ENCODE measurements at places on chromosomes 4 and X.

DNA sequence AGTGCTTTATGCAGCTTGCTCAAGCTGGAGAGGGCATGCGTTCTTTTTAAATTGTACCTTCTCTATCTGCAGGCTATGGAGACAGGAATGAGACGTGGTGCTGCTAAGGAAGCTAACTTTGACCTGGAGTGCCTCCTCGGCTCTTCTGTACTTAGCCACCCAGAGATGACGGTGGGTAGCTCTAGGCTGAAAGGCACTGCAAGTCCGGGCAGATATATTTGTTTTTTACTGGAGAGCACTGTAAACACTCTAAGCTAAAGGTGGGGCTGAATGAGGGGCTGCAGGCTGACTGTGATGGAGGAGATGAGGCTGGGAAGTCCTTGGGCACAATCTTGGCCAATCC, 12.1 kb downstream of the ELF4 start:
- DNase-seq, result no peak

- DNase-seq, result no peak
Observed at GRCh38 chrX:1421433-1422134, 29.7 kb upstream of the SLC25A6 start.

DNA sequence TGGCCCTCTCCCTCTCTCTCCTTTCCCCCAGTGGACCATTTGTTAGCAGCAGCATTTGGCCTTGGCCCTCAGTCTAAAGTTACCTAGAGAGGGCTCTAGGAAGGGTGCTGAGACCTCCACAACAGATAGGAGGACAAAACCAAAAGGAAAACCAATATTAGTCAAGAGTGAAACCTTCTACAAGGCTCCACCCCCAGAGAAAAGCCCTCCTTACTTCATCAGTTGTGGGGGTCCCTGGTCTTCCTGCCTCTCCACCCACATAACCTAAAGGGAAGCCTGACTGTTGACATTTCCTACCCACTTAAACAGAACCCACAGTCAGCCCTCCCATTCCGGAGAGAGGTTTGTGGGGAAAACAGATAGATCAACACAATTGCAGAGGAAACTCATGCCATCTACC, 4.7 kb upstream of the CD40LG start:
- DNase-seq, result no peak

DNA sequence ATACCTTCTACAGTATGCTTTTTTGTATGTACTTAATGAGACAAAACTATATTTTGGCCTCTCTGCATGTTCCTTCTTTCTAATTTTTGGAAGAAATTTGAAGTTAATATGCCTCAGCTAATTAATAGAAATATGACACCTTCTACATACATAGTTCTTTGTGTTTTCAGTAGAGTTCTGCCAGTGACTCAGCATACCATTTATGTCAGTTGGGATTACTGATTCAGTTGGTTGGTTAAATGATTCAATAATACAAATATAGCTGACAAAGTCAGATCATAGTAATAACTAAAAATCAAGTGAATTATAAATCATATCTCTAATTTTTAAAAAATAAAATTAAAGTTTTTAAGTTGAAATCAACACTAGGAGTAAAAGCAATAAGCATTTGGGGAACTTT, 16.8 kb downstream of the BTC start:
- DNase-seq, result no peak

- DNase-seq, result no peak
Observed at GRCh38 chr4:15188605-15189539, 186.6 kb downstream of the CPEB2 start.

DNA sequence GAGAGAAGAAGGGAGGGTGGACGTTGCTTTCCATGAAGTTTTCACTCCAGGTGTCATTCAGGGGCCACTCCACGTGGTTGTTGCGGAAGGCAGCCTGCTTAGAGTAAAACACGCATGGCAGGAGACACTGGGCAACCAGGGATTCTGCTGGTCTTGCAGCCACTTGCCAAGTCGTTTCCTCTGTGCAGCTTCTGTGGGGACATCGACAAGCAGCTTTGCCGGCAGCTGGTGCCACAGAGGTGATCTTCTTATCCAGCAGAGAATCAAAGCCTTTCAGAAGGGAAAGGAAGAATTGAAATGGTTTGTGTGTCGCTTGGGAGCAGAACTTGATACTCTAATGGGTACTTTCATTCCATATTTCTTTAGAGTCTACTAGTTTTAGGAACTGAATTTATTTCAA, 867.1 kb upstream of the TENM3 start:
- DNase-seq, result no peak

All from stromal cell of bone marrow (primary cell).